ENCODE measurements at places on chromosomes 13 and 19.

DNA sequence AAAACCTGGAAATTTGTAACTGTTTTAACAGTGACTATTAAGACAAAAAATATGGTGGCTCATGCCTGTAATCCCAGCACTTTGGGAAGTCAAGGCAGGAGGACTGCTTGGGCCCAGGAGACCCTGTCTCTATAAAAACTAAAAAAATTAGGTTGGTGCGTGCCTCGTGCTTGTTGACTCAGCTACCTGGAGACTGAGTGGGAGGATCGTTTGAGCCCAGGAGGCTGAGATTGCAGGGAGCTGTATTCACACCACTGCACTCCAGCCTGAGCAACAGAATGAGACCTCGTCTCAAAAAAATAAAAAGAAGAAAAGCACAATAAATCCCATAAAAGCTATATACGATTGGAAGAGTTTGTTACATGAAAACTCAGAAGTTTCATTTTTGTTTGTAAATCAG lies 23.7 kb downstream of the KLF5 start:
- DNase-seq, result no peak

DNA sequence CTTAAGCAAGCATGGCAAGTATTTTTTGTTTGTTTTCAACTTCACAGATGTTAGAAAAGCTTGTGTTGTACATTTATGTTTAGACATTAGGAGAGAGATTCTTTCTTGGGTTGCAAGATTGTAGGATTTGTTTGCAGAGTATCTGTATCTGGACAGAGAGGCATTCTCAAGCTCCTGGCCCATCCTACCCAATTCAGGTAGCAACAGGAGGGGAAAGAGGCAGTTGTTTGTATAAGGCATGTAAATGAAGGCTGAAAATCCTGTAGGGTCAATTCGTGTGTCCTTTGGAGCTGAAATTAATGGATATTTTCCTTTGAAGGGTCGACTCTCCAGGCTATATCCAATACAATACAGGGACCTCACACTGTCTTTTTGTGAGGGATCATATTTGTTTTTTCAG lies 147.3 kb downstream of the KCNRG start:
- no peak for DNase-seq

- no peak for DNase-seq
These were observed 663 bp upstream of the SMAD9 start for GRCh38 chr13:36920616-36921185.

- DNase-seq, result peak; percentile 68
These were observed 441.4 kb downstream of the SLITRK5 start for GRCh38 chr13:88112526-88112925.

GRCh38 chr13:94327318-94327717 lies 152.2 kb downstream of the DCT start:
- DNase-seq, result no peak

GRCh38 chr13:45361596-45362206 lies 20.7 kb upstream of the TPT1 start:
- DNase-seq, result no peak

DNA sequence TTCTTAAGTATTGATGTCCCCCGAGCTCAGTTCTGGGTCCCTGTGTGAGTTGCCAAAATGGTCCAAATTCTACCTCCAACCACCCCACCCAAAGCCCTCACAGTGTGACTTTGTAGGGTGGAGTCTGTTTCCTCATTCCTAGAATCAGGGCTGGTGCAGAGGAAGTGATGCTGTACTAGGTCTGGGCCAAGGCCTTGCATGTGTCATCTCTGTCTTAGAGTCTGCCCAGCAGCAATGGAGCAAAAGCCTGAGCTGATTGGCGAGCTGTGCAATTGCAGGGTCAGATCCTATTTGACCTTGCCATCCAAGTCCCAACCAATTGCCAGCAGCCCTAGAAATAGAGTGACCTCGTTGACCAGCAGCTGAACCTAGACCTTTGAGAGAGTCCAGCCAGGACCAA lies 97.0 kb upstream of the ANKRD10 start:
- DNase-seq, result no peak

DNA sequence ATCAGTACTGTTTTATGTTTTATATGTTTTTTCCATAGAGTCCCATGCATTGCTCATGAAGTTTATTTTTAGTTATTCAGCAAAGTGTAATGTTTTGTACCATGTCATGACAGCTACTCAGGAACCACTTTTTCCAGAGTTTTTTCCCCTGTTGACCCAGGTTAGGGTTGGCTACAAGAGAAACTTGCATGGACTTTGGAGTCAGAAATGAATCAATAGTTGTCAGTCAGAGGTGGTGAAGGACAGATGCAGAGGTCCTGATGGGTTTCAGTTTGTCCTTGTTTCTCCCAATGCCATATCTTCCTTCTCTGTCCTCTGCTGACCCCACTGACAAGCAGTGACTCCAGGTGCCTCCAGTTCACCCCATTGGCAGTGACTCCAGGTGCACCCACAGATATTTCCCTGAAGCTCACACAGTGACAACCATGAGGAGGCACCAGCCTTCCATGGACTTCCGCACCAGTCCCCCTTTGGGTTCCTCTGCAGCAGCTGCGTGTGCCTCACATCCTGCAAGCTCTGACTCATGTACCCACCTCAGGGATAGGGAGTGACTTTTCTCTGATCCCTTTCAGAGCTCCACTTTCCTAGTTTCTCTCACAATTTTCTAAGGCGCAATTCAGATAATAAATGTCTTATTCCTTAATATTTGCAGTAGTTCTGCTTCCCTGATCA lies 92.1 kb downstream of the AKAP11 start:
- peak; percentile 73 for DNase-seq

DNA sequence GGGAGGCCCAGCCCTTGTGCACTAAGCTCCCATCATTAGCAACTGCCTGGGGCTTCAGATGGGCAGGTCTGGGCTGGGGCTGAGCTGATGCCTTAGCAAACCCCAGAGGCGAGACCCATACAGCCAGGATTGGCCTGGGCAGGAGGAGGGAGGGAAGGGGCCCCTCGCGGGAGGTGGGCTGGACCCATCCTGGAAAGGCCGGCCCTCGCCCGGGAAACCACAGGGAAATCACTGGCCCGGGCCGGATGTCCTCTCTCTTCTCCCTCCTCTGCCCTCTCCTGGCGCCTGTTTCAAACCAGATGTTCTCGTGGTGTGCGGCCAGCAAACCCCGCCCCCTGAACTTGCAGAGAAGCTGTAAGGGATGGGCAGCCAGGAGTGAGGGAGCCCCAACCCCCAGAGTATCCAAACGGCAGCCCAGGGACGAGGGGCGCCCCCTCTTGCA lies 43.1 kb downstream of the TMEM255B start:
- DNase-seq, result peak; percentile 52

GRCh38 chr19:38588041-38588440 lies 29.7 kb downstream of the MAP4K1 start:
- no peak for DNase-seq

DNA sequence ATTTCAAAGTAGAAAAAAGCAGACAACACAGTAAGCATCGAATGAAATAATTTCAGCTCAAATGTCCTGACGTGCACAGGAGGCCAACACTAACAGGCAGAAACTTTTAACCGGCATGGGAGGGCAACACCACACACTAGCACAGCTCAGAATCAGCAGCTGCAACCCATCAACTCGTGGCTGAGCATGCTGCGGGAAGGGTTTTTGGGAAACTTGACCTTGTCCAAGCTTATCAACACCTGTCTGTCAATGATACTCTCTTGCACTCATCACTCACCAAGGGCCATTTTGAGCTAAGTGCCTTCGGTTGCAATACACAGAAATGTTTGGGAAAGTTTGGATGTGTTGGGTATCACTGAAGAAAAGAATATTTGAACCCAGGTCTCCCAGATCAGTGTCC lies 483.7 kb downstream of the TSHZ3 start:
- no peak for DNase-seq

DNA sequence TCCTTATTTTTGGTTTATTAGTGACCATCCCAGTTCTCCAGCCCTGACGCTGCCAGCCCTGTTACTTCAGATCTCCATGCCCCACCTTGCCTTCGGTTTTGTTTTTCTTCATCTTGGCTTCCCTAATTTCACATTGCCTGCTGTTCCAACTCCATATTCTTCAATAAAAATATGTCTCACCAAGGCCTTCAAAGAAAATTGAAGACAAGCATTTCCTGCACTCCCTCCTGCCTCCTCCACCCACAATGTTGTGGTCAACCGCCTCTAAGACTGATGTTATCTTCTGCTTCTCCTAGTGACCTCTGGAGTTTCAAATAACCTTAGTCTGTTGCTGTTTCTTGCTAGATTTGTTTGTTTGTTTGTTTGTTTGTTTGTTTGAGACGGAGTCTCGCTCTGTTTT lies 14.6 kb downstream of the PLD3 start:
- no peak for DNase-seq

DNA sequence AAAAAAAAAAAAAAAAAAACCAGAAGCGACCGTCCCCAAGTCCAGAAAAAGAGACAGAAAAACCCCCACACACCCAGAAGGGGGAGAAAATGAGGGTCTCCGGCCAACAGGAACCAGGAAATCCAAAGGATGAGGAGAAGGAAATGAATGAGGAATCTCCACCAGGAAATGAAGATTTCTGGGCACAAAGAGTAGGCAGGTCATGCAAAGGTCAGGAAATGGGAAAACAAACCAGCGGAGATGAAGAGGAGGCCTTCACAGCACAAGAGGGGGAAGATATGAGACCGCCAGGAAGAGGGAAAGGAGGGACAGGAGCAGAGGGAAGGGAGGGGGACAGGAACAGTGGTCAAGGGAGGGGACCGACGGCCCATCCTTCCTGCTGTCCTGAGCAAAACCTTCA lies 5.8 kb downstream of the TEAD2 start:
- DNase-seq, result no peak

DNA sequence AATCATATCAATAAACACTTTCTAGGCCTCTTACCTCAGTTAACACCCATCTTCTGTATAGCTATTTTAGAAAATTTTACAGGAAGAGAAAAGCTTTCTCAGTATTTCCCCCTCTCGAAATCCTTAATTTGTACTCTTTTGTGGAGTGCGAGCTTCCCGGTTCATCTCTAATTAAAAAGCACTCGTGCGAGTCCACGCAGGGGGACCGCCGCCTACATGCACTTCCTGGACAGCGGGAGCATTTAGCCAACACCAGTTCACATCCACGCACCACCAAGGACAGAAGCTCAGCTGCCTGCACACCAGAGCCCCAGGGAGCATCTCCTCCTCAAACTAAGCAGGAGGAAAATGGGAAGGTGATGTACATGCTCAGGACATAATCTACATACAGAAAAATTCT lies 60.0 kb downstream of the RASA3 start:
- DNase-seq, result no peak

- no peak for DNase-seq
These were observed 350.0 kb downstream of the ZNF536 start for GRCh38 chr19:30722186-30722585.

- peak; percentile 23 for DNase-seq
These were observed 128.7 kb downstream of the UGGT2 start for GRCh38 chr13:95924389-95924994.

DNA sequence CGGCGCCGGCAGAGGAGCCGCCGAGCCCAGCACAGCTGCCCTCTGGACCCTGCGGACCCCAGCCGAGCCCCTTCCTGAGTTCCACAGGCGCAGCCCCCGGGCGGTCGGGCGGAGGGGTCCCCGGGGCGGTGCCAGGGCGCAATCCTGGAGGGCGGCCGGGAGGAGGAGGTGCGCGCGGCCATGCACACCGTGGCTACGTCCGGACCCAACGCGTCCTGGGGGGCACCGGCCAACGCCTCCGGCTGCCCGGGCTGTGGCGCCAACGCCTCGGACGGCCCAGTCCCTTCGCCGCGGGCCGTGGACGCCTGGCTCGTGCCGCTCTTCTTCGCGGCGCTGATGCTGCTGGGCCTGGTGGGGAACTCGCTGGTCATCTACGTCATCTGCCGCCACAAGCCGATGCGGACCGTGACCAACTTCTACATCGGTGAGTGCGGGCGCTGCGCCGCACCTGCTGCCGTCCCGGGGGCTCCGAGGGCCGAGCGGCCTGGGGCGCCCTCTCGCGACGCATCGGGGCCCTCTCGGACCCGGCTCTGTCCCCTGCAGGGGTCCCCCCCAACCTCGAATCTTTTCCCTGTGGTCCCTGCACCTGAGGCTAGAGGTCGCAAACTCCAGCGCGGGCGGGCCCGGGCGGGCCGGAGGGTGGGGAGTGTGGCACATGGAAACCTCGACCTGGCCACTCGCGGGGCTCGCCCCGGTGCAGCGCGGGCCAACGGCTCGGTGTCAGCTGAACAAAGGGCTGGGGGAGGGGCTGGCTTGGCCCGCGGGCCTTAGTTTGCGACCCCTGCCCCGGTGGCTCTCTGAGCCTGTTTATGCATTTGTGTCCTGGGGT lies at the start of gene KISS1R:
Gene KISS1R (plus strand): TSS at position 11 of the 829 bp plus-strand sequence. CDS start 170 bp downstream, at position 181.
- no peak for DNase-seq

GRCh38 chr13:45852494-45852893 lies 941 bp upstream of the SIAH3 start:
- no peak for DNase-seq

DNA sequence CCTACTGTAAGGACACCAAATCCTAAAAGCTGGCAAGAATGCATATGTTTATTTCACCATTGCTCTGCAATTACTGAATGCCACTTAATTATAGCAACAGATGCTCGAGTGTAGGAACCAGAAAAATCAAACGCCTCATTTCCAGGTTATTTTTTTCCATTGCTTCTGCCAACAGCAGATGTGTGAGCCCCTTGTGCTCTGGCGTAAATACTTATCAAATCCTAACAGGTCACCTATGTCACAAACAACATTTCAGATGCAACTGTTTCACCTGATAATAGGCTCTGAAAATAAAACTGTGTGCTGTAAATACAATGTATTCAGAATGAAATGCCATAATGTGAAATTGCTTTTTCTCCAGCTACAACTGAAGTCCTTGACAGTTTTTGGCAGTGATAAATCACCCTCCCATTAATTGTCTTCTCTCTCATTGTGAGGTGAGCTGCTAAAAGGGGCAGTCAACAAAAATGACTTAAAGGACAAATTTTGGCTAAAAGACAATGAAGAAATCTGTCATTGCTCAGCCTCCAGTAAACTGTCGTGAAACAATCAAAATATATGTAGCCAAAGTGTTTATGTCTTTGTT lies 344.0 kb downstream of the DACH1 start:
- no peak for DNase-seq

DNA sequence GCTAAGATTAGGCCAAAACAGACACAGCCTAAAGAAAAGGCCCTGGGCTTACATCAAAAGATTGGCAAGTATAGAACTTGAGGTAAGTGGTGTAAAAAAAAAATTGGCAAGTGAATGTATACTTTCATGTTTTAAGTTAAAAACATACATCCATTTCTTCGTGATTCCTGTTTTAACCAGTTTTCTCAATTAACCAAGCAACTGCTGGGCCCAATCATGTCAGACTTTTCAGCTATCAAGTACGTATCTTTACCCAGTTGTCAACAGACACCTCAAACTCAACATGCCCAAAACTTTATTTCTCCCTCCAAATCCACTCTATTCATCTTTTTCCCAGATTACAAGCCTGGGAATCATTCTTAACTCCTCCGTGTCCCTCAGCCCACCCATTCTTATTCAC lies 1.0 kb downstream of the PCID2 start:
- no peak for DNase-seq

Data from Kasumi-1 (cell line).